ENCODE measurements at places on chromosomes 1 and 21.
A peak's percentile ranks its signal among the peaks of the same experiment; 100 is the strongest.

GRCh38 chr21:45254460-45254930 is 33.2 kb downstream of the POFUT2 start:
- DNase-seq: no peak

GRCh38 chr1:68745451-68745850 is 248.6 kb upstream of the DEPDC1 start:
- DNase-seq: no peak

DNA sequence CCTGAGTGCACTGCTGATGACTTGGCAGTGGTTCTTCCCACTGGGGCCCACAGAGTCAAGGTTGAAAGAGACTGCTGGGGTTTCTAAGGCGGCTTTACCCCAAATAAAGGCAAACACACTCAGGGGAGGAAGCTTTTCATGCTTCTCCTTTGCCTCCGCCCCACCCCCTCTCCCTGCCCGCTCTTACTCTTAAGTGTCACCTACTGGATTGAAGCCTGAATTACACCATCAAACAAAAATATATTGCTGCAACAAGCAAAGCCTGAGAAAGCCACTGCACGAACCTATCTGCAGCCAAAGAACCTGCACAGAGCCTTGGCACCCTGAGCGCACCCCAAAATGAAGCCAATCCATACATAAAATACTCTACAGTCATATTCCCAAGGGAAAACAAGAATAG is 63.1 kb downstream of the PTGFR start:
- no peak for DNase-seq

- DNase-seq: no peak
Observed at GRCh38 chr21:15515908-15516307, 213.9 kb upstream of the USP25 start.

DNA sequence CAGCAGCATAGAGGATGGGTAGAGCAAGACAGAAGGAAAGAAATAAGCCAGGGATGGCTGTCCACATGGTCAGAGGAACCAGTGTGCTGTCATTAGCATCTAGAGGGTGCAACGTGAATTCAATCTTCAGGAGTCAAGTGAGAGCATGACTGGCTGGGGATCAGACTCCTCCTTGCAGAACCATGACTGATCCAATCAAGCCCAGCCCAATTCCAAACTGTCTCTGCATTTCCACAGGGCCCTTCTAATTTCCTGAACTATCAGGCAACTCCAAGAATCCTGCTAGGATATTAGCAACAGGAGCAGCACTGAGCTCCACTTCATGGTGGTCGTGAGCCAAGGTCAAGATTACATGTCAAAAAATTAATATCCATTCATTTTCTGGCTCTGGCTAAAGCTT is 166.8 kb upstream of the CAMK1G start:
- DNase-seq: no peak

GRCh38 chr1:30586671-30587070 is 136.7 kb downstream of the MATN1 start:
- DNase-seq: no peak

DNA sequence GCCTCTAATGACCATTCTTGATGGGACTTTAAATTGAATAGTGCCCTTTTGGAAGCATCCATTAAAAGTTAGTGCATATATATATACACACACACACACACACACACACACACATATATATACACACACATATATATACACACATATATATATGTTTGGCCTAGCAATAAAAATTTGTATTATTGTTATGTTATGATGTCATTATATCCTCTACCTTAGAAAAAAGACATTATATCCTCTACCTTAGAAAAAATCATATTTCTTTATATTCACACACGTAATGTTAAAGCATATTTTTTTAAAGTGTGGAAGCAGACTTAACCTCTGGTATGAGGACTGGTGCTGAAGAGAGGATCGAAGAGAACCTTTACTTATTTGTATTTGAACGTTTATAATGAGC is 43.3 kb downstream of the EBNA1BP2 start:
- no peak for DNase-seq

DNA sequence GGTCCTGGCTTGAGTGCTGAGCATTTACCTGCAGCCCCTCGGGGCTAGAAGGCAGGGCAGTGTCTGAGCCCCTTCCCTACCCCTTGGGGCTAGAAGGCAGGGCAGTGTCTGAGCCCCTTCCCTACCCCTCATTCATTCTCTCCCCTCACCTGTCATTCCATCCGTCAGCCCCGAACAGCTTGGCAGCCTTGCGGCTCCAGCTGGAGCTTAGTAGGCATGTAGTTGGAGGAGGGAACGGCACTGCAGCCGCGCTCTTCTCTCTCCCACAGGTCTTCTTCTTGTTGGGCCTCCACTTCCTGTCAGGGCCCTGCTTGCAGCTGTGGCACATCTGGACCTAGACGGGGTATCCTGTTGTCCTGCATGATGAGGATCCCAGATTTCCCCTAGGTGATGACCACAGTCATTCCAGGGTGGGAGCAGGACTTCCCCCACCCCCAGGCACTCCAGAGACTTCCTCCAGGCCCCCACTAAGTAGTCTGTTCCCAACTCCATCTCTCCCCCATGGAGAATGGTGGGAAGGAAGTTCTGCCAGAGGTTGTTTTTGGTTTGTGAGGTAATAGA is 22.2 kb downstream of the MAPKAPK2 start:
- no peak for DNase-seq

DNA sequence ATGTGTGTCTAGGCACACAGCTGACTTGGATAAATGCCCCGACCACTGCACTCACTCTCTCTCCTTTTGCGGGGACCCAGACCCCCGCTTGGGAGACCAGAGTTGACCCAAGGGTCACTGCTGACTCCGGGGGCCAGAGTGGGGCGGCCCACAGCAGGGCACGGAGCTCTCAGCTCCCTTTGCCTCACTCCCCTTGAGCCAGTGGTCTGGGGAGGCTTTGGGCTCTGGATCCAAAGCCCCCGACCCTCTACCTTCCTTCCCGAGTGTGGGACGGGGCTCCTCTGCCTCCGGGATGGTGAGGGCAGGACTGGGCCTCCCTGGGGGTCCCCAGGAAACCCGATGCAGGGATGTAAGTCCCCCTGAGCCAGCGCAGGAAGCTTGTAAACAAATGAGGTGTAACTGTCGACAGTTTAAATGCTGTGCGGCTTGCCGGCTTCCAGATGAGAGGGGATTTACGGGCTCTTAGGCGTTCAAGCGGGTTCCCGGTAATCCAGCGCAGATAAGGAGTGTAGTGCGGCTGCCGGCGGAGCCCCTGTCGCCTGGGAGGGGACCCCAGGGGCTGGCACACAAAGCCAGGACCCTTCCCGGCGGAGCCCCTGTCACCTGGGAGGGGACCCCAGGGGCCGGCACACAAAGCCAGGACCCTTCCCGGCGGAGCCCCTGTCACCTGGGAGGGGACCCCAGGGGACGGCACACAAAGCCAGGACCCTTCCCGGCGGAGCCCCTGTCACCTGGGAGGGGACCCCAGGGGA is 7.4 kb downstream of the ACTRT2 start:
- no peak for DNase-seq

- DNase-seq: no peak
Observed at GRCh38 chr1:34708106-34708505, 46.7 kb upstream of the GJB5 start.

- DNase-seq: no peak
Observed at GRCh38 chr21:44977616-44978340, 37.9 kb downstream of the SLX9 start.

GRCh38 chr1:58041621-58042020 is 504.9 kb downstream of the OMA1 start:
- DNase-seq: no peak

GRCh38 chr21:42608446-42608845 is 45.0 kb upstream of the PDE9A start:
- no peak for DNase-seq

DNA sequence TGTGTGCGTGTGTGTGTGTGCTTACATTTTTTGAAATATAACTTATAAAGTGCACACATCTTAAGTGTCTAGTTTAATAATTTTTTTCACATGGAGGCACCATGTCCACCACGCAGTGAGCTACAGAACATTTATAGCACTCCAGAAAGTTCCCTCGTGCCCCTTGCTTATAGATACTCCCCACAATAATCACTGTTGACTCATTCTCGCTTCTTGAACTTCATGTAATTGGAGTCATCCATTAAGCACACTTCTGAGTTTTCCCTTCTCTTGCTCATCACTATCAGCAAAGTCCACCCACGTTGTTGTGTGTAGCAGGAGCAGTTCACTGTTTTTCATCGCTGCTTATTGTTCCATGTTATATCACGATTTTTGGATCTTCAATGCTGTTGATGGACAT is 78.4 kb upstream of the DISP3 start:
- no peak for DNase-seq

- DNase-seq: no peak
Observed at GRCh38 chr1:36884029-36884701, 150.2 kb downstream of the GRIK3 start.

DNA sequence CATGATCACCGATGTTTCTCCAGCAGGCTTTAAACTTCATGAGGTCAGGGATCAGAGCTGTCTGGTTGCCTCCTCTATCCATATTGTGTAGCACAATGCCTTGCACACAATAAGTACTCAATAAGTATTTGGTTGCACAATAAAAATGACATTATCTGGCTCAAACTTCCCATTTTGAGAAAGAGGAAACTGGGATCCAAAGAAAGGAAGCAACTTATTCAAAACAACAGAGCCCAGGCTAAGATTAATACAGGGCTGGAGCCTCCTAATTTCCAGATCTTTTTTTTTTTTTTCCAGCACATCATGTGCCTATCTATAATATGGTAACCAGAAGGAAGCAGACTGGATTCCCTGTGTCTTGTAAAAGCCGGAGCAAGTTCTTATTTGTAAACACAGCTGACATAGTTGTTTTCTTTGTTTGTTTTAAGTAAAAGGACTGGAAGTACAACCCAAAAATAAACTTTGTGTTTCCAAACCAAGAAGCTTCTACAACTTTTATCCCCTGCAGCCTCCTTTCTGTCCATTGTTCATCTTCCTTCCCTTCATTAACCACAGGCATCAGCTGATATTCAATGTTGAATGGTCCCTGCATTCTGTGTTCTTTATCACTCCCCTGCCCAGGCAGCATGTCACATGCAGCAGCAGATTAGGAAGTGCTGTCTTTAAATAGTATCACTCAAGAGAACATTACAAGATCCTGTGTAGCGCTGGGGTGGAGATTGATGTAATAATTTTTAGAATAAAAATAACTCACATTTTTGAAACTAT is 71.2 kb upstream of the HOOK1 start:
- peak; percentile 57 for DNase-seq

DNA sequence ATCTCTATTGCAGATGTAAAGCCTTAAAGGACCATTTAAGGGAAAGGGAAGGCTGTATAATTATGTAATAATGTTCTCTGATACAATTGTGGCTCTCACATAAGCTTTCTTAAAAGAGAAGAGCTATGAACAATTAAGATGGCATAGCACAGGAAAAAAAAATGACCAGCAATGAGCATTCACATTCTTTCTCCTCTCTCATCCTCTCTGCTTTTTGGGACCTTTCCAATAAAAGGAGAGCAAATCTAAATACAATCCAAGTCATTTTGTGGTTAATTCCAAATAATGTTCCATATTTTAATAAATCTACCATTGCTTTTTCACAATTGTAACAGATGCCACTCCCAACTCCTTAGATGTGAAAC is 23.5 kb downstream of the SMYD3 start:
- no peak for DNase-seq

DNA sequence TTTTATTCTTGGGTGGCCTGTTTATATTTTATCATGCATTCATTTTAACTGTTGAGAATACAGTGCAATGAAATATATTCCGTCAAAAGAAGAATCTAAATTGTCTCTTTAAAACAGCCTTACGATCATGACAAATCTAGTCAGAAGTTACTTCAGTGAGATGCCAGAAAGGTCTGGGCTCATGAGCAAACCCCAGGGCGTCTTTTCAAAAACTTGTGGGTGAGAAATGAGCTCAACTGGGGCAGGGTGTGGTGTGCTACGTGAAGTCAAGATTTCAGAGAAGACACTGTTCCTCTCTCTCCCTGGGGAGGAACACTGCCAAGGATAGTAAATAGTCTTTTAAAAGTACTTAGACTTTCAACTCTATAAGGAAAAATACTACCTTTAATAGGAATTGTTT is 13.4 kb upstream of the UAP1 start:
- DNase-seq: peak; percentile 69

- no peak for DNase-seq
Observed at GRCh38 chr1:214143006-214143992, 137.7 kb upstream of the SMYD2 start.

DNA sequence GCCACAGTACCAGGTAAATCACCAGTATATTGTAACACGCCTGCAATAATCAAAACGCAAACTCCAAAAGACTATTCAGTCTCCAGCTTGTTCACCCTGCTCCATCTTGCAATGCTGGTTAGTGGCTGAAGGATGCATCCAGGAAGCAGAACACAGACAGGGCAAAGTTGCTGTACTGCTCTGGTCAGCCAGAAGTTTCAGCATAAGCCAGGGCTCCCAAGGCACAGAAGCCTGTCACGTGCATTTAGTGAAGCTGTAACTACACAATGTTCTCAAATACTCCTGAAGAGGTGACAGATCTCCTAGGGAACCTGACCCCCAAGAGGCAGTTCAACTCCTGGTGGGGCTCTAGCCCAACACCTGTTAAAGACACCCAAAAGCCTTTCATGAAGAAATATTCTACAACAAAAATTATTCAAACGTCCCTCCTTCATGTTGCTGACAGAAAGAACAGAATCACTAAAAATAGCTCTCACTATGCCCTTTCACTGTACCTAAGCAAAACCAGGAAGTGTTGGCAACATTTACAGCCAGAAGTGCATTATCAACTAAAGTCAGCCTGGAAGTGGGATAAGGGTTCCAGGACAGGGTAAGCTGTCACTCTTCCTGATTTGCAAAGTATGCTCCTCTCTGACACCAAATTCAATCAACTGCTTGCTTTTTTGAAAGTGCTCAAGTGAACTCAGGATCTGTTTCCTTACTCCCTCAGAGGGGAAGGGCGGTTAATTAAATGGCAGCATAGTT is 52.1 kb downstream of the SLC35D1 start:
- DNase-seq: no peak

DNA sequence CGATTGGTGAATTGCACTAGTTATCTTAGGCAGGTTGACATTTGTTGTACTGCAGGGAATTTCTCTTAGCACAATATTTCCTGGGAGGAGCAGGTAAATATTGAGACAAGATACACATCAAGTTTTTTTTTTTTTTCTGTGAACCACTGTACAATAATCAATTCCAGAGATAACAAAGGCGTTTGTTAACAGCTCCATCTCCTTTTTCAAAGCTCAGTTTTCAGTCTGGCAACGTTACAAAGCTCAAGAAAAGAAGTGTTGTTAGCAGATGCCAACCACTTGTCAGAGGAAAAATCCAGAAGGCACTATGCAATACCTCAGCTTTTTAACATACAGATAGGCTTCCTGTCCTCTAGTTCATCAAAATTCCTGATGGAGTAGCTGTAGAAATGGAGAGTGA is 40.9 kb upstream of the DAB1 start:
- DNase-seq: no peak

GRCh38 chr1:87449348-87449963 is 120.8 kb downstream of the LMO4 start:
- no peak for DNase-seq

DNA sequence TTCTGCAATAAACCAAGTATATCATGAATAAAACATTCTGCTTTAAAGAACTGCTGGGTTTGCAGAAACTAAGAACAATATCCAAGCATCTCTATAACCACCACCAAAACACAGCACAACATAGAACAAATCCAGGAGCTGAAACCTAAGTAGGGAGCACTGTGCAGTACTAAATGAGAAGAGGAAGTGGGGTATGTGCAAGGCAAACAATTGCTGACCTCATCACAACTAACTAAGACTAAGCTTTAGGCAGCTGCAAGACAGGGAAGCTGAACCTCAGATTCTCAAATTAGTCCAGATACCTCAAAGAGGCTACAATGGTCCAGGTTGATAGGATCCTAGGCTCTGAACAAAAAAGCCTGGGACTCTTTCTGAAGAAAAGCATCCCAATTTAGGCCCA is 172.6 kb downstream of the SLC44A5 start:
- DNase-seq: no peak
